ENCODE measurements at places on chromosomes 2 and 18. TPM values are rescaled to one million over a fixed set of nuclear protein-coding genes. Genes with fewer than 3 reads are reported as not detected.

- no peak for DNase-seq
Measured at GRCh38 chr18:49645841-49646351, 84.0 kb downstream of the LIPG start.

DNA sequence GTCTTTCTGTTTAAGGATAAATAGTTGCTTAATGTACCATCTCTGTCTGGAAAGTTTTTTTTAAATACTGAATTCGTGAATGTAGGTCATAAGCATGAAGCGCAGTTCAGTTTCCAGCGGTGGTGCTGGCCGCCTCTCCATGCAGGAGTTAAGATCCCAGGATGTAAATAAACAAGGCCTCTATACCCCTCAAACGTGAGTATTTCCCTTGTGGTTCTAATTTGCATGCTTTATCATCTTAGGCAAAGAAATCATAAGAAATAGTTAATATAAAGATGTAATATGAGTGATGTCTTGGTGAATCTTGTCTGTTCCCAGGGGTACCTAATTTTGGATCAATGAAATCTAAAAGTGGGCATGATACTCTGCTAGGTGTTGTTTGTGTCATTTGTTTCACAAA is 1.5 kb downstream of the NDC80 start:
- DNase-seq, result no peak

Gene PLCD4
- total RNA-seq, result 1.2 TPM

GRCh38 chr2:108855194-108855593 is 68.6 kb downstream of the CCDC138 start:
- peak; percentile 70 for DNase-seq

- DNase-seq, result peak; percentile 96
Measured at GRCh38 chr2:207258263-207258991, 92.7 kb upstream of the KLF7 start.

Measured in bronchial epithelial cell (primary cell).